Immature natural killer cell (primary cell): ENCODE measurements at places on chromosomes 2 and 18. TPM values are rescaled to one million over a fixed set of nuclear protein-coding genes. Genes with fewer than 3 reads are reported as not detected.

GRCh38 chr2:213199871-213200270, 48.5 kb upstream of the IKZF2 start:
- H3K27me3 ChIP-seq = peaks cover 1% of the 10 kb centered on the region
- H3K27ac ChIP-seq = no peak overlapping the region

DNA sequence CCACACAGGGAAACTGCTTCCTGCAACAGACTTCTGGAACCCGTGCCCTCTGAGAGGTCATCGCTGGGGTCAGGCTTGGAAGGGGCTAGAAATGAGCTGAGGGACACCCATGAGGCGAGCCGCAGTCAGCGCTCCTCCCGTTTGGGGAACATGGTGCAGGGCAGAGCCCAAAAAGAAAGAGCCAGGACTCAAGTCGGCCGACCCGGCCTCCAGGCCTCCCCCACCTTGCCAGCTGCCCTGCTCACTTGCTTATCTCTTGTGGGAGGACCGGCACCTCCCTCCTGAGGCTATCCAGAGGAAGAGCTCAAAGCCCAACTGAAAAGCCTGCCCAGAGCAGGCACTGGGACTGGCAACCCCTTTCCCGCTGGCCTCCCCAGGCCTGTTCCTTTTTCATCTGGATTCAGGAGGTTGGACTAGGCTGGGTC, 43.6 kb downstream of the SCTR start:
- no peak for DNase-seq
- peaks cover 5% of the 10 kb centered on the region for H3K27me3 ChIP-seq
- no peak overlapping the region for H3K4me3 ChIP-seq
- no peaks in the 10 kb centered on the region for H3K36me3 ChIP-seq

The MEP1B gene
- not detected for polyA plus RNA-seq

- peak overlapping the region; percentile 60 for H3K4me3 ChIP-seq
- H3K27me3 ChIP-seq = peaks cover 2% of the 10 kb centered on the region
- H3K4me1 ChIP-seq = peaks cover 81% of the 10 kb centered on the region
Observed at GRCh38 chr2:134231301-134231964, 22.4 kb upstream of the MGAT5 start.

- no peaks in the 10 kb centered on the region for H3K27me3 ChIP-seq
- H3K27ac ChIP-seq = no peak overlapping the region
- no peak for DNase-seq
- no peaks in the 10 kb centered on the region for H3K4me1 ChIP-seq
Observed at GRCh38 chr2:86230961-86231360, 31.7 kb downstream of the MRPL35 start.

- H3K4me1 ChIP-seq = no peaks in the 10 kb centered on the region
- H3K4me3 ChIP-seq = no peak overlapping the region
- DNase-seq = no peak
- peaks cover 2% of the 10 kb centered on the region for H3K27me3 ChIP-seq
- no peaks in the 10 kb centered on the region for H3K36me3 ChIP-seq
Observed at GRCh38 chr2:60285626-60286316, 267.7 kb downstream of the BCL11A start.

The ERBB4 gene
- polyA plus RNA-seq = not detected

The TUBA3E gene
- polyA plus RNA-seq = not detected

GRCh38 chr2:122635686-122636085, 880.2 kb downstream of the TSN start:
- no peak overlapping the region for H3K27ac ChIP-seq
- DNase-seq = no peak
- H3K27me3 ChIP-seq = no peaks in the 10 kb centered on the region
- no peaks in the 10 kb centered on the region for H3K36me3 ChIP-seq
- no peaks in the 10 kb centered on the region for H3K4me1 ChIP-seq

DNA sequence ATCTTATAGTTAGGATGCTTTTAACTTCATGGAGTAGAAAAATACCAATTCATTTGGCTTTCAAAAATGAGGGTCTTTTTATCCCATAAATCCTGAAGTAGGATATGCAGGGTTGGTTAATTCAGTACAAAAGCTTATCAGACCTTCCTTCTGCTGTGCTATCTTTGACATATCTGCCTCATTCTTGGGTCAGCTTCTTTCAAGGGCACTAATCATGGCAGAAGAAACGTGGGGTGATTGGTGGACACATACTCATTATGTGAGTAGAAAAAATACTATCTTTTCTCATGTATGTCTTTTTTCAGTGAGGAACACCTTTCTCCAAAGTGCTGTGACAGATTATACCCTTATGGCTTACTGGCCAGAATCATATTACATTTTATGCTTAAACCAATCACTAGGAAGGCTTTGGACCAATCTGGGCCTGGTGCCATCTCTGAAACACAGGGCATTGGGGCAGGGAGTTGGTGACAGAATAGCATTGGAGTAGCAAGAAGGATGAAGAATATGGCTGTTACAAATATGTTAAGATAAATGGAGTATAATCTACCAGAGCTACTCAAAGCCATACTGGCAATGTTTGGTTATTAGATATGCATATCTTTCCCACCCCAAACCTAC, 10.1 kb downstream of the UGP2 start:
- H3K4me1 ChIP-seq = peaks cover 96% of the 10 kb centered on the region
- no peak for DNase-seq
- peaks cover 3% of the 10 kb centered on the region for H3K36me3 ChIP-seq

GRCh38 chr2:142395291-142395690, 264.5 kb upstream of the LRP1B start:
- H3K36me3 ChIP-seq = no peaks in the 10 kb centered on the region
- no peak overlapping the region for H3K4me3 ChIP-seq
- no peak overlapping the region for H3K27ac ChIP-seq
- no peaks in the 10 kb centered on the region for H3K4me1 ChIP-seq
- no peaks in the 10 kb centered on the region for H3K27me3 ChIP-seq

- H3K27ac ChIP-seq = peak overlapping the region; percentile 23
- peaks cover 31% of the 10 kb centered on the region for H3K36me3 ChIP-seq
- no peak overlapping the region for H3K4me3 ChIP-seq
- peaks cover 14% of the 10 kb centered on the region for H3K4me1 ChIP-seq
- H3K27me3 ChIP-seq = no peaks in the 10 kb centered on the region
- no peak for DNase-seq
Observed at GRCh38 chr18:69725009-69725408, 222.7 kb downstream of the CD226 start.

DNA sequence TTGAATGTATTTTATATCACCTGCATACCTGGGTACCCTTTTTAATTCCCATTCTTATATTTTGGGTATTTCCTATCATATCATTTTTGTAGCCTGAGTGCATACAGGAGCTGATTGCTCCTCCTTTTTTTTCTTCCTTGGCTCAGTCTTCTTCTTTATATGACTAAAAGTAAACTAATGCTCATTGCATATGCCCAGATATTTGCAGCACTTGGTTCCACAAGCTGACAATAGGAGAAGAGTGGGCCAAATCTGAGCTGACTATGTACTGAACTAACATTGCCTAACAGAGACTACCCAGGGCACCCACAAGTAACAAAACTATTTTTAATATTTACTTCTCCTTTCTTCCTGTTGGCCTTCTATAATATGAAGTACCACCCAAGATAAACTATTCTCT, 131.7 kb upstream of the SPOPL start:
- H3K27me3 ChIP-seq = no peaks in the 10 kb centered on the region
- H3K27ac ChIP-seq = no peak overlapping the region
- H3K4me1 ChIP-seq = no peaks in the 10 kb centered on the region

DNA sequence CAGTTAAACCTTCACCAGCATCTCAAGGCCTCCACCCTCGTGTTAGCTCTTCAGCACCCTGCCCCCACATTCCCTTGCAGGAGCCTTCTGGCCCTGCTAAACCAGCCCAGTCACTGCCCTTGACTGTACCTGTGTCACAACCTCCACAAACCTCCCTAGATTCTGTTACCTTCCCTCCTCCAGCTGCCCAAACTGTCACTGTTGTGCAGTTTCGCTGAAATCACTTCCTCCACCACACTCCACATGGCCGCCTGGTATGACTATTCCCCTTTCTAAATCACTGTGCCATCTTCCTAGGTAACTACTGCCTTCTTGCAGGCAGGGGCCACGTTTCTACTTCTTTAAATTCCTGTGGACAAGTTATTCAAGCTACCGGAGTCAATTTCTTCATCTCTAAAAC, 160.2 kb downstream of the GALNT14 start:
- H3K4me1 ChIP-seq = no peaks in the 10 kb centered on the region
- no peak for DNase-seq

DNA sequence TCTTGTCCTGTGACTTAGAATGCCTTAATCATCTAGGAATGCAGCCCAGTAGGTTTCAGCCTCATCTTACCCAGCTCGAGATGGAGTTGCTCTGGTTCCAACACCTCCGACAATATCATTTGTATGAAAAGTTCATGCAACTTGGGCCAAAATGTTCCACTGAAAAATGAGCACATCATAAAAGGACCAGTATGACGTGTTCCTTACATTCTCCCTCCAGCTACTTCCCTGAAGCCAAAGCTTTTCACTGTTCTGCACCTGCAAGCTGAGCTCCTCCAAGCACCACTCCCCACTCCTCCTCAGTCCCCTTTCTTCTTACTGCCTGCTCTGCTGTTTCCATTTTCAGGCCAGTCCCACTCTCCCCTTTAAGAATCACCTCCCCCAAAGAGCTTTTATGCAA, 23.1 kb downstream of the TMEM182 start:
- H3K36me3 ChIP-seq = peaks cover 21% of the 10 kb centered on the region
- H3K27ac ChIP-seq = no peak overlapping the region
- no peak for DNase-seq

- DNase-seq = peak; percentile 38
- no peak overlapping the region for H3K4me3 ChIP-seq
- H3K36me3 ChIP-seq = peaks cover 24% of the 10 kb centered on the region
Observed at GRCh38 chr2:156327835-156328695, 4.5 kb downstream of the NR4A2 start.

The GREB1L gene
- polyA plus RNA-seq = not detected

The DOCK10 gene
- 22.9 TPM for polyA plus RNA-seq

The DNAH7 gene
- polyA plus RNA-seq = 0.69 TPM

GRCh38 chr2:98868548-98869271, 67.3 kb downstream of the CRACDL start:
- no peak overlapping the region for H3K4me3 ChIP-seq
- H3K27me3 ChIP-seq = no peaks in the 10 kb centered on the region
- no peak overlapping the region for H3K27ac ChIP-seq
- no peaks in the 10 kb centered on the region for H3K36me3 ChIP-seq

The NGEF gene
- polyA plus RNA-seq = not detected

The PAX3 gene
- polyA plus RNA-seq = not detected

The C2orf92 gene
- not detected for polyA plus RNA-seq

- H3K36me3 ChIP-seq = no peaks in the 10 kb centered on the region
- no peaks in the 10 kb centered on the region for H3K27me3 ChIP-seq
- peak overlapping the region; percentile 83 for H3K27ac ChIP-seq
- H3K4me3 ChIP-seq = no peak overlapping the region
- H3K4me1 ChIP-seq = peaks cover 13% of the 10 kb centered on the region
Observed at GRCh38 chr18:23929362-23929930, 85.1 kb upstream of the TTC39C start.

DNA sequence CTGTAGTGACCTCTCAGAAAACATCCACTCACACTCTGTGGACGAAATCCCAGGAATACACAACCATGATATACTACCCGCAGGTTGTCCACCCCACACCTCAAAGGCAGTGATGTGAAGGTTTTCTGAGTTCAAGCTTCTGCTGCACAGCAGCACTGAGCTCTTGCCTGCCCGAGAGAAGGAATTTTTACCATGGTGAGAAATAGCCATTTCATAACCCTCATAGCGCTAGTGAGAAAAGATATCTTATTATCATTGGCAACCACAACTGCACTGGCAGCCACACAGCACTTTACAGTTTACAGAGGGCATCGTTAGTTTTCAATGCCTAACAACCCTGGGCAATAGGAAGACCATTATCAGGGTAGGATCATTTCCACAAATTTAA, 36.9 kb downstream of the NAPG start:
- DNase-seq = no peak
- no peak overlapping the region for H3K27ac ChIP-seq
- peaks cover 2% of the 10 kb centered on the region for H3K27me3 ChIP-seq
- peaks cover 21% of the 10 kb centered on the region for H3K4me1 ChIP-seq

The MDH1B gene
- polyA plus RNA-seq = not detected

- no peak overlapping the region for H3K27ac ChIP-seq
- no peaks in the 10 kb centered on the region for H3K27me3 ChIP-seq
- no peaks in the 10 kb centered on the region for H3K36me3 ChIP-seq
- no peak for DNase-seq
- H3K4me1 ChIP-seq = no peaks in the 10 kb centered on the region
Observed at GRCh38 chr2:205733648-205734047, 51.3 kb downstream of the NRP2 start.

DNA sequence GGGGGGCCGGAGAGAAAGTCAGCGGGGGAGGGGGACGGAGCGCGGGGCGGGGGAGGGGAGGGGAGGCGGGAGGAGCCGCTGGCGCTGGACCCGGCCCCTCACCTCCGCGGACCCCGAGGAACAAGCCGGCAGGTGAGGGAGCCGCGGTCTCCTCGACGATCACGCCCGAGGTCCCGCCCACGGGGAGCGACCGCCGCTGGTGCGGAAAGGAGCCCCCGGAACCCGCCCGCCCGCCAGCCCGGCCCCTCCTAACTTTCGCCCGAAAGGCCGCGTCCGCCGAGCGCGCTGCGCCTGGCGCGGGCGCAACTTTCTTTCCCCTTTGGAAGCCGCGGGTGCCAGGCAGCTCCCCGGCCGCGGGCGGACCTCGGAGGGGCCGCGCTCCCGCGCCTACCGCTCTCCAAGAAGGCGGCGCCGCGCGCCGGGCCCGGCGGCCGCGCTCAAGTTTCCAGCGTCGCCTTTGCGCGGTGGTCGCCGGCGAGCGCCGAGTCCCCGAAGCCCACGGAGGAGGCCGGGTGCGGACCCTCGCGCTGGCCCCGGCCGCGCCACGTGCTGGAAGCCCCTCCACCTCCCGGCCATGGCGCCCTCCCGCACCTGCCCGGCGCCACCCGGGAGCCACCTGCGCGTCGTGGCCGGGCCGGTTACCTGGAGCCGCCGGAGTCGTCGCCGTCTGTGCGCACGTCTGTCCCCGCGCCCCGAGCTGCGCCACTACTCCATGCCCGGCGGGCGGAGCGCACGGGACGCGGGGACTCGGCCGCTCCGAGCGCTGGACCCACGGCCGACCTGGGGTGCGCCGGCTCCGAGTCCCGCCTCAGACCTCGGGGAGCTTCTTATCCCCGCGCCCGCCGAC, at the start of gene ALKAL2:
Gene ALKAL2, minus strand, starts transcription at position 181 of the 847 bp plus-strand sequence. CDS start 256 bp downstream, outside the sequence.
- no peaks in the 10 kb centered on the region for H3K36me3 ChIP-seq
- peak within 1 kb of the TSS; percentile 66 for H3K4me3 ChIP-seq
- peaks cover 21% of the 10 kb centered on the region for H3K4me1 ChIP-seq
- H3K27ac ChIP-seq = no peak within 1 kb of the TSS
- H3K27me3 ChIP-seq = peaks cover 2% of the 10 kb centered on the region

DNA sequence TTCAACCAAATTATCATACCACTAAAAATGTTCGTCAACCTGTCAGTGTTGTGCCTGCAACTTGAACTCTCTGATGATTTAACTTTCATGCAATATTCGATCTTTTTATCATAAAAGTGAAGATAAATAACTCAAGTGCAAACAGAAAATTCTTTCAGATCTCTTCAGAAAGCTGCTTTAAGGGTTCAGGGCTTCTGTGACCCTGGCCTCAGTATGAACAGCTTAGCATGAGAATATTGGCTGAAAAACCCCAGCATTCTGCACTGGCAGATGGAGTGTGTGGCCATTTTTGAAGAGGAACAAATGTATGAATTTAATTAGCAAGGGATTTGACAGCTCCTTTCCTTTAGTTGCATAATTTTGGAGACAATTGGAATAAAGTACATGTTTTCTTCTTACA, 851.4 kb upstream of the SOX11 start:
- no peaks in the 10 kb centered on the region for H3K4me1 ChIP-seq
- DNase-seq = no peak
- no peaks in the 10 kb centered on the region for H3K27me3 ChIP-seq

The TMEM163 gene
- polyA plus RNA-seq = 5.2 TPM

GRCh38 chr2:191845248-191845715, 1.6 kb downstream of the CAVIN2 start:
- H3K27me3 ChIP-seq = peaks cover 5% of the 10 kb centered on the region
- H3K27ac ChIP-seq = no peak overlapping the region
- no peaks in the 10 kb centered on the region for H3K36me3 ChIP-seq
- H3K4me1 ChIP-seq = no peaks in the 10 kb centered on the region
- no peak overlapping the region for H3K4me3 ChIP-seq

The EIF5B gene
- 2.8 TPM for polyA plus RNA-seq
